Heart left ventricle (tissue), 16 donors: ENCODE measurements at places on chromosomes 7 and 10. TPM values are rescaled to one million over a fixed set of nuclear protein-coding genes. Genes with fewer than 3 reads are reported as not detected.

The OR13A1 gene
- total RNA-seq, result 0.16 TPM

The PBLD gene
- total RNA-seq, result 7.5 TPM

The MMRN2 gene
- total RNA-seq, result 32.7 TPM

The CUBN gene
- total RNA-seq, result 1.5 TPM

The ANXA8 gene
- 0.30 TPM for total RNA-seq
